ENCODE measurements at places on chromosomes 11 and 22. TPM values are rescaled to one million over a fixed set of nuclear protein-coding genes. Genes with fewer than 3 reads are reported as not detected.

The ABCC8 gene
- not detected for total RNA-seq

The PNPLA5 gene
- not detected for total RNA-seq

The SUSD2 gene
- total RNA-seq, result 0.62 TPM

The TNNI2 gene
- not detected for total RNA-seq

The DYNC2H1 gene
- 10.5 TPM for total RNA-seq

The TFIP11 gene
- total RNA-seq, result 40.0 TPM

The OR5B12 gene
- not detected for total RNA-seq

The P2RY2 gene
- 4.5 TPM for total RNA-seq

GRCh38 chr22:41687901-41688364 is 734 bp downstream of the SNU13 start:
- DNase-seq, result no peak

DNA sequence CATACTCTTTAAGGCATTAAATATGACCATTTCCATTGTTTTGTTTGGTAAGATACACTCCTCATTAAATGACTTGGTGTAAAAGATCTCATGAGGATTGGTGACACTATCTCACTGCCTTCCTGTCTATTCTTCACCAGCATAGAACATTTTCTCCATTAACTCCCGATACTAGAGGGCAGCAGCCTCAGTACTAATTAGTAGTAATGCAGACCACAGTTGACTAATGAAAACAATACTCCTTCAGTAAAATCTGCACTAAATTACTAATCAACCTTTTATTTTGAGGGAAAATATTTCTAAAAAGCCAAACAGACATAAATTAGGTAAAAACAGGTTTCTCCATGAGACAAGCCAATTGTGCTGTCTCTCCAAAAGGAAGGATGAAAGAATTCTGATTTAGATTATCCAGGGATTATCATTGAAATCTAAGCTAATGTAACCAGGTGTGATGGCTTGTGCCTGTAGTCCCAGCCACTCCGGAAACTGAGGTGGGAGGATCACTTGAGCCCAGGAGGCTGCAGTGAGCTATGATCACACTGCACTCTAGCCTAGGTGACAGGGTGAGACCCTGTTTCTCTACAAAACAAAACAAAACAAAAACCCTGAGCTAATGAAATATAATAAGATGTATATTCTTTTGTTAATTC is 9.4 kb downstream of the PGM2L1 start:
- DNase-seq, result no peak

DNA sequence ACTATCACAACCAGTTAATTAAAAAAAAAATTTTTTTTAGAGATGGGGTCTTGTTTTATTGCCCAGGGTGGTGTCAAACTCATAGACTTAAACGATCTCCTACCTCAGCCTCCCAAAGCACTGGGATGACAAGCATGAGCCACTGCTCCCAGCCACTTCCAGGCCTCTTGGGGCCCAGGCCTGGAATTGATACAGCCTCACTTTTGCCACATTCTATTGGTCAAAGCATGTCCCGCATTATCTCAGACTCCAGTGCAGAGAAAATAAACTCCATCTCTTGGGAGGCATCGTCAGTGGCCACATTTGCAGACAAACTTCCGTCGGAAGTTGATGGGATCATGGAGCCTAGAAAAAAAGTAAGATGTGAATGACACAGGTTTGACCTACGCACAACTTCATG is 9.4 kb upstream of the RASD2 start:
- no peak for DNase-seq

GRCh38 chr11:113163291-113164030 is 150.9 kb upstream of the TTC12 start:
- no peak for DNase-seq

DNA sequence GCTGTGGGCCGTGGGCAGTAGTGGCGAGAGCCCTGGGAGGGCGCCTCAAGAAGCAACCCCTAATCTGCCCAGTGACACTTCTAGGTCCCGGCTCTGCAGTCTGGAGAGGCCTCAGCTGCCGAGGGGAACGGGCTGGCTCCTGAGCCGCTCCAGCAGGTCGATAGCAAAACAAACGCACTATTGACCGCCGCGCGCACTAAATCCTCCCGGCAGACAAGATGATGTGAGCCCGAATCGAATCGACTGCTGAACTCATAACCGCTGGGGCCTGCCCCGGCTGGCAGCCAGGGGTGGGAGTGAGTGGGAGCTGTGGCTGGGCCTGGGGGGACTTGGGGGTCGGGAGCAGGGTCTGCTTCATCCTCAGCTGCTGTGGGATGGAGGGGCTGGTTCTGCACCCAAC is 36.1 kb downstream of the FLRT1 start:
- DNase-seq, result no peak

DNA sequence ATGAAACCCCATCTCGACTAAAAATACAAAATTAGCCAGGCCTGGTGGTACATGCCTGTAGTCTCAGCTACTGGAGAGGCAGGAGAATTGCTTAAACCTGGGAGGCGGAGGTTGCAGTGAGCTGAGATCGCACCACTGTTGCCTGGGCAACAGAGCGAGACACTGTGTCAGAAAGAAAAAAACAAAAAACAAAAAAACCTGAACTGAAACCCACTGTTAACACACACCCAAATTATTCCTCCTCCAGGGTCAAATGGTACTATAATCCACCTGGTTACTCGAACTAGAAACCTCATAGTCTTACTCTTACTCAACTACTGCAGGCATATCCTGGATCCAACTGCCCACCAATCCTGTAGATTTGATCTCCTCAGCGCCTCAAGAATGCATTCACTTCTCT is 35.5 kb downstream of the USP28 start:
- DNase-seq, result no peak

DNA sequence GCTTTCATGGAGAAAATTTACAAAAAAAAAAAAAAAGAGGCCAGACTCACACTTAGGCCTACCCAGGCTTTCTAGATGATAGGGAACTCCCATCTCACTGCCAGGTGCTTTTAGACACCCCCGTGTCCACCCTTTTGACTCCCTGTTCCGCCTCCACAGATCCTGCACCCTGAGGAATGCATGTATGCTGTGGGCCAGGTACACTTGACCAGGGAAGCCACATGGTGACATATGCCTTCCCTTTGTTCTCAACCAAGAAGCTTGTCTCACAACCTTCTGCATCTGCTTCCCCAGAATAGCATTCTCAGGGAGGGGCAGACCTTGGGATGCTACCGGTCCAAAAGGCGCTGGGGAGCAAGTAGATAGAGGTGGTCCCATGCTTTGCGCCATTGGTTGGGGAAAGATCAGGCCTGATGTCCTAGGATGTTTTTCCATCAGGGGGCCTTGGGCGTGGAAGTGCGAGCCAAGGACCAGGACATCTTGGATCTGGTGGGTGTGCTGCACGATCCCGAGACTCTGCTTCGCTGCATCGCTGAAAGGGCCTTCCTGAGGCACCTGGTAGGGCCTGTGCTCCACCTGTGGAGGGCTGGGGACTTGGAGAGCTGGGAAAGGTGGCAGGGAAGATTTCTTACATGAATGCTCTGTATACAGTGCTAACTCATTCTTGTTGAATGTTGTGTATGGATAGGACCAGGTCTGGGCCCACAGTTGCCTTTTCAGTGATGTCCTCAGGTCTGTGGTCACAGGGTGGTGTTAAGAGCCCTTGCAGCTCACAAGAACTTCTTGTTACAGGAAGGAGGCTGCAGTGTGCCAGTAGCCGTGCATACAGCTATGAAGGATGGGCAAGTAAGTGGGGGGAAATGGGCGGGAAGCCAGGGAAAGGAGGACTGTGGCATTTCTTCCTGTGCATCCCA is 7.5 kb downstream of the HMBS start:
- DNase-seq, result no peak

DNA sequence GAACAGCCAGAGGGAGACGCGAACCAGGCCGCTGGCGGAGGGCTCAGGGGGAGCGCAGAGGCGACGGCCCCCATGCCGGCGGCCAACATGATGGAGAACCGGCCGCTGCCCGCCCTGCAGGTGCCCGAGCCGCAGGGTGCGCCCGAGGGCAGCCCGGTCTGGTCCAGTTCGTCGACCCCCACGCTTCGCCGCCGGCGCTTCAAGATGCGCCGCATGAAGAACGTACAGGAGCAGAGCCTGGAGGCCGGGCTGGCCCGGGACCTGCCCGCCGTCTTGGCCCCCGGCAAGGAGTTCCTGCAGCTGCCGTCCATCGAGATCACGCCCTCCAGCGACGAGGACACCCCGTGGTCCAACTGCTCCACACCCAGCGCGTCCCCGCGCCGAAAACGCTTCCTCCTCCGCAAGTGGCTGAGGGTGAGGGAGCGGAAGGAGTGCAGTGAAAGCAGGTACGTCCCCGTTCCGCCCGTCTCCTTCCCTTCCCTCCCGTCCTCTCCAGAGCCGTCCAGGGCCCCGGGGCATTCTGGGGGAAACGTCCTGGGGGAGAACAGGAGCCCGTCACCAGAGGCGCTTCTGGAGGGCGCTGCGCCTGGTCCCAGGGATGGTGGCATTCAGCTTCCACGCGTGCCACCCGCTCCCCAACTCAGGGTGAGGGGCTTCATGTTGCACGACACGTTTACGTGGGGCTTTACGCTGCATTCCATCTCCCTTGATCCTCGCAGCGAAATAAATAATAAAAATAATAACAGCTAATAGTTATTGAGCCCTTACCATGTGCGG is 840 bp downstream of the GRAMD1B start:
- DNase-seq, result no peak

DNA sequence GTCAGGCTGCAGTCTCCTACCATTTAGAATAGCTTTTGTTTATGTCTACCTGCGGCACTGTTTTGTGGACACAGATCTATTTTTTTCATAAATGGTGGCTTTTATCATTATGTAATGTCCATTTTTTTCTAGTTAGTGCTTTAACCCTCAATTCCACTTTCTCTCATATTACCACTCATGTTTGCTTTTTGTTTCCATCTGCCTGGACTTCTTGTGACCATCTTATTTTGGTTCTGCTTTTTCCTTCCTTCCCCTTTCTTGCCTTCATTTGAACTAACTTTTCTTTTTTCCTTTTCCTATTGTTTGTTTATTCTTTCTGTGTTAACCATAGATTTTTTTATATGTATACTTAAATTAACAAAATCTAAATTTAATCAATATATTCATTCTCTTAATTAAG is 98.5 kb upstream of the SLC22A12 start:
- DNase-seq, result no peak

- DNase-seq, result no peak
Measured at GRCh38 chr11:76469141-76469540, 24.3 kb downstream of the EMSY start.
